Head of caudate nucleus (tissue), 42 donors: ENCODE measurements at places on chromosomes 16 and 17.

DNA sequence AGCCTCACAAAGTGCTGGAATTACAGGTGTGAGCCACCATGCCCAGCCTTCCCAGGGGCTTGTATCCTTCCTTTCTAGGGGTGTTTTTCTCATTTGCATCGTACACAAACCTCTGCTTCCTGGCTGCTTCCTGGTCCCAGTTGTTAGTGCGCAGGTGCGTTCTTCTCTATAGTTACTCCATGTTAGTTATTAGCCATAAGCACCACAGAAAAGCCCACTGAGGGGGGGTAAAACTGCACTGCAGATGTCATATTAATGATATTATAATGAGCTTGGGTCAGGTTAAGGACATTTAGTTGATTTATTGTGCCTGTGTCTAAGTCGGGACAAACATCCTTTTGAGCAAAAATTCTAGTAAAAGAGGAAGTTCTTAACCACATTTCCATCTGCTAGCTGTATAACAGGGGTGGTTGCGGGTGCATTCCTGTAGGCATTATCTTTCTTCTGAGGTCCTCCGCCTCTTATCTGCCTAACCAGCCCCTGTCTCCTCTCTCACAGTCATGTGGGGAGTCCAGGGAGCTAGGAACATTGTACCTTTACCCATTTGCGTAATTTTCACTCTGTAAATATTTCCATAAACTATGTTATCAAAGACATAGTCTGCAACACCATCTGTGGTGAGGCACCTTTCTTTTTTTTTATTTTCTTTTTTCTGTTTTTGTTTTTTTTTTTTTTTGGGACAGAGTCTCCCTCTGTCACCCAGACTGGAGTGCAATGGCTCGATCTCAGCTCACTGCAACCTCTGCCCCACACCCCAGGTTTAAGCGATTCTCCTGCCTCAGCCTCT, 23.6 kb upstream of the ATF7IP2 start:
- no peak for DNase-seq

DNA sequence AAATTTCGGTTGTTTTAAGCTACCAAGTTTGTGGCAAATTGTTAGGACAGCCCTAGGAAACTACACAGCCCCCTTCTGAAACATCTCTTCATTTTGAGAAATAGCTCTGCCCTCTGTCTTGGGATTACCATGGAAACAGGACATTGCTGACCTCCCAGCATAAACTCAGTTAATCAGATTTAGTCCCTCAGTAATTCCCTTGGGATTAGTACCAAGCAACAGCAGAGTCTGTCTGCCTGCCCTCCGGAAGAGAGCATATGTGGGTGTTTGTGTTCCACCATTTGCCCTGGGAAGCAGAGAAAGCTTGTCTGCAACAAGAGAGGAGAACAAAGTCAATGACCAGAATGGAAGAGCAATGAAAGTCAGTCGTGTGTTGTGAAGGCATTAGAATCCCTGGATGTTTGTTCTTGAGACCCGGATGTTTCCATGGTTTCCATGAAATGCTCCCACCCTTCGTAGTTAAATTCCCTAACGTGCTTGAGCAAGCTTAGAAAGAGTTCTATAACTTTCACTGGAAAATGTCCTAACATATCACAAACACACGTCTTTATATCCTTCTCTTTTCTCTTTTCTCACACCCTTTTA, 26.2 kb downstream of the NUDT7 start:
- DNase-seq, result no peak

- DNase-seq, result no peak
These were observed 88.2 kb downstream of the IRF8 start for GRCh38 chr16:85986931-85987749.

GRCh38 chr17:79788455-79788854, 8.4 kb downstream of the CBX8 start:
- no peak for DNase-seq

GRCh38 chr17:69733171-69734012, 318.9 kb downstream of the MAP2K6 start:
- DNase-seq, result no peak

GRCh38 chr17:68509141-68510057, 2.8 kb upstream of the PRKAR1A start:
- DNase-seq, result peak; percentile 36

DNA sequence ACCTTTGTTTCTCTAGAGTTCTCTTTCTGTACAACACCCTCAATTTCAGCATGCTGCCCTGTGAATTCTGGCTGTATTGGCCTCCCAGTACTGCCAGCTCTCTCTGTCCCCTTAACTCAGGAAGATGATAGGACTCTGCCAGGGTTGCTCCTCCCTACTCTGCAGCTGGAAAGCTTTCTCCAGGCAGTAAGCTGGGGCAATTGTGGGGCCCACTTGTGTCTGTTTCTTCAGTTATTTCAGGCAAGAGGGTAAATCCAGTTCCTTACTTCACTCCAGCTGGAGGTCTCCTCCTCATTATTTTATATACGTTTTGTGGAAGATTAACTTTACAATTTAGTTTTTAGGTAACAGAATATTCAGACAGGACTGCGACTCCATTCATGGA, 9.9 kb downstream of the C17orf100 start:
- DNase-seq, result no peak

DNA sequence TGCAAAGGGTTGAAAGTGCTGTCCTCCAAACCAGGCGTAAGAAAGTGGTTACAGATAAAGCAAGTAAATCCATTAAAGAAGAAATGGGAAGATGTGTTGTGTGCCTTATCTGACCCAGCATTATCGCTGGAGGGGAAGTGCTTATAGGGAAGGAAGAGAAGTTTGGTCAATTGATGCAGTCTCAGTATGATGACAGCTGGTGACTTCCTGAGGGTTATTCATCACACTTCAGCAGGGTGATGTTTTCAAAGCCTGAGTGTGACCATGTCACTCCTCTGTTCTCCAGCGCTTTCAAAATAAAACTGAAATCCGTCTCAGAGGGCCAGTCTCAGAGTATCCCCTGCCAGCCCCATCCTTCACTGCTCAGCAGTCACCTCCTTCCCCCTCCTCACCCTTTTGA, 505.4 kb upstream of the RBFOX1 start:
- DNase-seq, result no peak
